ENCODE measurements at places on chromosomes 2 and 18.

DNA sequence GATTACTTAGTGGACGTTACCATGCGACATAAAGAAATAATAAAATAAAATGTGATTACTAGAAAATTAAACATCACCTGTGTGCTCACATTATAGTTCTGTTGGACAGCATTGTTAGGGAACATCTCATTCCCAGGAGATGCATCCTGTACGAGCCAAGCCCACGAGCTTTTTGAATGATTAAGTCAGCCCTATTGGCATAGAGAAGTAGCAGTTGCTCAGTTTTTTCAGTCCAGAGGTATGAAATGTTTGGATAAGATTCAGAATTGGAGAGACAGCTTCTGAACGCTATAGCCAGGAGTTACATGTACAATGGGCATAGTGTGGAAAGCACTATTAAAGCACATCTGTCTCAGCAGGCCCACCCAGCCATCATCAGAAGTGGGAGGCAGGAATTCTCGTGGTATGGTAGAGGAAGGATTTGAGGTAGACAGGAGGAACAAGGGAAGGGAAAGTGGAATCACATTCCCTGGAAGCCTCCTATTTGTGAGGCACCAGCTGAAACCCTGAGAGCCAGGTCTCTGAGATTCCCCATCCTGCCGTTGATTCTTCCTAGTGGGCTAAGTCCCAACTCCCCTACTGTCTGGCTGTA, 8.6 kb downstream of the SPATS2L start:
- peak; percentile 58 for DNase-seq

GRCh38 chr2:42557306-42557705, 11.1 kb upstream of the MTA3 start:
- no peak for DNase-seq

DNA sequence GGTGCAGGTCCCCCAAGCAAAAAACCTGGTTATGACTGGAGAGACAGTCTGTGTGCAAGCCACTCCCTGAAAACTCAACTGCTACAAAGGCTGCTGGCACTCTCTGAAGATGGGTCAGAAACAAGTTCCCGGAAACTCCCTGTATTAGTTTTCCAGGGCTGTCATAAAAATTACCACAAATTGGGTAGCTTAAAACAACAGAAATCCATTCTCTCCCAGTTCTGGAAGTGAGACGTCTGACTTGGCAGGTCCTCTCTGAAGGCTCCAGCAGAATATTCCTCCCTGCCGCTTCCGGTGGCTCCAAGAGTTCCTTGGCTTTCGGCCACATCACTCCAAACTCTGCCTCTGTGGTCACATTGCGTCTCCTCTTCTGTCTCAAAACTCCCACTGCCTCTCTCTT, 30.1 kb upstream of the SERPINE2 start:
- DNase-seq: no peak

DNA sequence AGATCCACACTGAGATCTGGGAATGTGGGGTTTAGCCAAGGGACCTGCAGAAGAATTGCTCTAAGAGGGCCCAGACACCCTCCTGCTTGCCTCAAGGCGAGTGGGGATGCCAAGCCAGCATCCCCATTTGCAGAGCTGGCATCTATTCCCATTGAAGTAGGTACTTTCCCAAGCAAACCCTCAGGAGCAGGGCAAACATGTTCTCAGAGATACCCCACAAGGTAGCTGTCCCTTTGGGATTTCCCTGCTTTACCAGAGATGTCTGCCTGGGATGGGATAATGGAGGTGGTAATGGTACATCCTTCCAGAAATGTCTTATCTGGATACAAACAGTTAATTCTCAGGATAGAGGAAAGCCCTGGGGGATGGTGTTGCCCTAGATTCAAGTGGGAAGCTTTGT, 51.2 kb downstream of the GYPC start:
- DNase-seq: no peak

DNA sequence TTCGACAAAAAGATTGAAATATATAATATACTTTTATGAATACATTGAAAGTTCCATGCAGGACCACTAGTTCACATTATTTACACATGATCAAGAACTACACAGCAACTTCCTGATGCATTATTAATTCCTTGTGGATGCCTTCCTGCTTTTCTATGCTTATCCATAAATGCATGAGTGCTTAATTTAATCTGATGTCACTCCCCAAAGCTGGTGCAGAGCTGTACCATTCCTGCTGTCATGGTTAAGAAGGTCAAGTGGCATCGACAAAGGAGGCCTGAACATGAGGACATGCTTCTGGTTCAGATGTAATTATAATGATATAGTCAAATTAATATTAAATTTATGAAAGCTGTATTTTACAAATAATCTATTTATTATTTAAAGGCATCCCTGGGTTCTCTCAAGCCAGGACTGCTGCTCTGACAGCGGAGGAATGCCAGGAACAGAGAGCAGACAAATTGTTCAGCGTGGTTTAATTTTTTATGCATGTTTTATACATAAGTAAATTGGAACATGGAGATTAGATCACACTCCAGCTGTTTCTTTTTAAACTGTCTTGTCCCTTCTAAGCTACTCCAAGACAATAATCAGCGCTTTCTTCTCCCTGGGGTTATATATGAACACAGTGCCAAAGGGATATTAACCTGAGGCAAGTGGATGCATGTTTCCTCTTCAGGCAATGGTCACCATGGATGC, 307.3 kb upstream of the CNTNAP5 start:
- no peak for DNase-seq

DNA sequence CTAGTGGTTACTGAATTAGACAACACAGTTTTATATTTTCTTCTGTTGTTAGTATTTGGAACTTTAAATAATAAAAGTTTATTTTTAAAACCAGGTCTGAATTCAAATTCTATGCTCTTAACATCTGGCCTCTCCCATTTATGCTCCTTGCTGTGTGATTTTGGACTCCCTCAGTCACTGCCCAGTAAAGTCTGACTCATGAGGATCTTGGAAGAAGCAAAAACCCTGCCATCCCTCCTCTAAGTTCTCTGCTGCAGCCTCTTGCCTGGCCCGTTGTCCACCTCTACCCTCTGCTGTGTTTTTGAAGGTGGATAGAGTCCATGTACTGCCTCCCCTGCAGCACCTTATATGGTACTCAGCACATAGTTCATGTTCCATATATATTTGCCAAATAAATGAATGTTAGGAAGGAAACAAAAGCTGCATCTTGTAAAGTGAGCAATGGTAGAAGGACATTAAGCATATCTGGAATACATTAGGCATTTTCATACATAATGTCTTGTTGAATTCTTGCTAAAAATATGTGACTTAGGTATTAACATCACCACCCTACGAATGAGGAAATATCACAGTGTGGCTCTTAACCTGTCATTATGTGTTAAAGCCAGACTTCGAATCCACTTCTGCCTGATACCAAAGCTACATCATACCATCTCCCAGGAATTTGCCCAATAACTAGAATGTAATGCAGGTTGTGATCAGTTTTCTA, 62.1 kb downstream of the THNSL2 start:
- DNase-seq: no peak

GRCh38 chr2:61911510-61911909, 6.0 kb downstream of the COMMD1 start:
- DNase-seq: peak; percentile 27

GRCh38 chr2:105383432-105384166, 15.3 kb downstream of the FHL2 start:
- DNase-seq: no peak

- DNase-seq: no peak
Observed at GRCh38 chr18:68284236-68284780, 430.6 kb downstream of the TMX3 start.

- no peak for DNase-seq
Observed at GRCh38 chr2:198044777-198045176, 240.4 kb downstream of the PLCL1 start.

GRCh38 chr2:8983571-8983970, 19.9 kb downstream of the MBOAT2 start:
- peak; percentile 27 for DNase-seq

DNA sequence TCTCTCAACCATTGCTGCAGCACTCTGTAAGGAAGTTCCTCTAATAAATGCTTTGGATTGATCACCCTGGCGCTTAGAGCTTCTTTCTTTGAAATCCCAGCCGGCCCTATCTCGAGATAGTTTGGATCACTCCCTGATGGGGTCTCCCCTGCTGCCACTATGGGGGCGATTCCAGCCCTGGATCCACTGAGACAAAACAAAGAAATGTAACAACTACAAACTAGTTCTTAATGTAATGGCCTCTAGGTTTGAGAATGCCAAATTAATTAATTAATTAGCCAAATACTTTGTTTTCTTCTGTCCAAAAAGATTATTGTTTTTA, 15.2 kb downstream of the SRSF7 start:
- DNase-seq: no peak

DNA sequence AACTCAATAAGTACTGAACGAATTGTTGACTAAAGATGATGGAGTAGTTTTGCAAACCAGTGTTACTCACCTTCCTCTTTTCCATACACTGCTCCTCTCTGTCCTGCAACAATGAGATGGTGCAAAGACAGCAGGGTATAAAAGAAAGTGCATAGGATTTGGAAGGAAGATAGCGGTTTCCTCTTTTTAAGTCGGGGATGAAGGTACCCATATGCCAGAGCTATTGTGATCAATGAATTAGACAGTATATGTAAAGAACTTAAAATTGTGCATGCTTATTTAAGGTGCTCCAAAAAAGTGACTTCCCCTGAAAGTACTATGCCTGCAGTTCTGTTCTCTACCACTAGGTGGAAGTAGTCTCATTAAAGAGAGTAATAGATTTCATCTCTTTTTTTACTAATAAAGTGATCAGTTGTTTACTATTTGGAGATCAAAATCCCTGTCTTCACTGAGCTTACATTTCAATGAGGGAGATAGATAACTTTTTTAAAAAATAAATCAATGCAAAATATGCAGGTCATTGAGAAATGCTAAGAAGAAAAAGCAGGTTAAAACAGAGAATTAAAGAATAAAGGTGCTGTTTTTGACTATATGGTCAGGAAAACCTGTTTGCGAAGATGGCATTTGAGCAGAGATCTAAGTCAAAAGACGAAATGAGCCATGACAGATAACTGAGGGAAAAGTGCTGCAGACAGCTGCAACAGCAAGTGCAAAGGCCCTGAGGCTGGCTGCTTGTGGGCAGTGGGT, 339.7 kb upstream of the SLC14A2 start:
- peak; percentile 42 for DNase-seq

DNA sequence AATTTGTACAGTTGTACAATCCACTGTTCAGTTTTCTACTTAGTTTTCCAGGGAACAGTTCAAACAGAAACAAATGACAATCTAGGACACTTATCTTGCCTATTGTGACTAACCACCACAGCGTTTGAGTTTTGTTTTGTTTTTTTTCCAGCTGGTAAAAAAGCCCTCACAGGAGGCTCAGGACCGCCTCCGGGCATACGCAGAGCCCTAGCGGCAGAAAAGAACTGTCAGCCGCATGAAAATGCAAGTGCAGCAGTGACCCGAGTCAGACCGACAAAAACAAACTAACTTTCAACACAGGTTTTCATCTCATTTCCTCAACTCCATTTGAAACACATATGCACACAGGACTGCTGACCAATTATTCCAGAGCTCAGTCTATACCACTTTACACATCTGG, 68.6 kb downstream of the STEAP3 start:
- DNase-seq: no peak

- DNase-seq: peak; percentile 69
Observed at GRCh38 chr2:74845991-74846390, 12.1 kb downstream of the HK2 start.

DNA sequence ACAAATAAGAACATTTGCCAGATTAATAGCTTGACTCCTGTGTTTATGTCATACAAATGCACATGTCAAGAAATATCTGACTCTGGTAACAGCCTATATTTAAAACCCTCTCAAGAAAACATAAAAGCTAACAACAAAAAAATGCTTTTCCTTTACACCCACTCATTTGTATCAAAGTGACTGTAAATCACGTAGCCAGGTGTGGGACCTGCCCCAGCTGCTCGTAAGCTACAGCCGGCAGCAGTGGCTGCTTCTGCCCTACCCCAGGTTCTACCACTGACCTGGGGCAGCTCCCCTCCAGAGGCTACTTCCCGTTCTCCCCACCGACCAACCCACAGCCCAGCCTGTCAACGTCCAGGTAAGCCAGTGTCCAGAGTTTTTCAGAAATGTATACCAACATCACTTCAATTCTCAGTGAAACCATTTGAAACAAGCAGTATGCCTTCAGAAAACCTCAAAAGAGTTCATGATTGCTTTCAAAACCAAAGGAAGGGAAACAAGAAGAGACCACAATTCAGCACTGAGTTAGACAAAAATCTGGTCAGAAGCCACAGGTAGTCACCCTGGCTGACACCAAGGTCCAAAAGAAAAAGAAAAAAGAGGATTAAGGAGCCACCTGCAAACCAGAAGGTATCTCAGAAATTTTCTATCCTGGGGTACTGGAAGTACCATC, 40.4 kb downstream of the KIDINS220 start:
- DNase-seq: no peak

DNA sequence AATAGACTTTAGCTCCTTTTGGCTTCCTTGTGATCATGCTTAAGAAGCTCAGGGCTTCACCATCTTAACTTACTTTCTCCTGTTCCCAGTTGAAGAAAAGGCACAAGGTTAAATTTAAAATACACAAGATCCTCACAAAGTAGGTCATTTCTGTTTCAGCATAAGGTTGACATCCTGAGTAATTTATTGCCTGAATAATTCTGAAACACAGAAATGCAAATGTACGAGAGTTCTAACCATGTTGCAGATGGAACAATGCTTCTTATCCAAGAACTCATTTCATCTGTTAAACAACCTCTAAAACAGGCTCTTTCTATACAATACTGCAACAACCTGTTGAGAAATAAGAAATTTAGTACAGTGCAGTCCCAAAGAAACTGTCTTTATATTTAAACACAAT, 395.2 kb downstream of the BCL11A start:
- no peak for DNase-seq

DNA sequence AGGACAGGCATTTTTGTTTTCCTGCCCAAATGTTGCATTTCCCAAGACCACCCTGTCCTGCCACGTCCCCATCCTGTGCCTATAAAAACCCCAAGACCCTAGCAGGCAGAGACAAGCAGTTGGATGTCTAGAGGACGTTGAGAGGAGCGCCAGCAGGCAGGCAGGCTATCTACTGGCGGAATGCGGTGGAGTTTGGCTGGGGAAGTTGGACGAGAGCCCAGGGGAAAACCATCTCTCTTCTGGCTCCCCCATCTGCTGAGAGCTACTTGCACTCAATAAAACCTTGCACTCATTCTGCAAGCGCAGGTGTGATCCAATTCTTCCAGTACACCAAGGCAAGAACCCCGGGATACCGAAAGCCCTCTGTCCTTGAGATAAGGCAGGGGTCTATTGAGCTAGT, 72.5 kb downstream of the ARL6IP6 start:
- no peak for DNase-seq

- DNase-seq: no peak
Observed at GRCh38 chr18:78912844-78913243, 66.8 kb upstream of the SALL3 start.

- DNase-seq: peak; percentile 35
Observed at GRCh38 chr2:21836719-21837118, 713.0 kb downstream of the TDRD15 start.

Data from ELR (cell line).